CD4-positive, alpha-beta T cell treated with Interleukin-4 for 4 hours (primary cell): ENCODE measurements at places on chromosomes 12 and 14.
A peak's percentile ranks its signal among the peaks of the same experiment; 100 is the strongest.

- DNase-seq: no peak
These were observed 1170.7 kb downstream of the FSCB start for GRCh38 chr14:43336351-43336750.

DNA sequence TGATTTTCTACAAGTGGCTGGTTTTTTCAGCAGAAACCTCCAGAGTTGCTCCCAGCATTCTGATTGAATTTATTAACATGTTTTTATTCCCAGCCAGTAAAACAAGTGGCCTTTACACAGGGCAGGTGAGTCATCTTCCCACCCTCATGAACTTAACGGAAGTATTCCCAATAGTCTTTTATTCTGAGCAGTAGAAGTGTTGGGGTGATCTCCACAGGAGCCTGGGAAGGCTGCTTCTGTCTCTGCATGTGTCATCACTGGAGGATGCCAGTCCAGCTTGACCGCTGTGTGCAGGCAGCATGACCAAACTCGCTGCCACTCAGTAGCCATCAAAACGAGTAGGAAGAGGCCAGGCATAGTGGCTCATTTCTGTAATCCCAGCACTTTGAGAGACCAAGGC is 13.4 kb upstream of the DNAH10 start:
- no peak for DNase-seq

DNA sequence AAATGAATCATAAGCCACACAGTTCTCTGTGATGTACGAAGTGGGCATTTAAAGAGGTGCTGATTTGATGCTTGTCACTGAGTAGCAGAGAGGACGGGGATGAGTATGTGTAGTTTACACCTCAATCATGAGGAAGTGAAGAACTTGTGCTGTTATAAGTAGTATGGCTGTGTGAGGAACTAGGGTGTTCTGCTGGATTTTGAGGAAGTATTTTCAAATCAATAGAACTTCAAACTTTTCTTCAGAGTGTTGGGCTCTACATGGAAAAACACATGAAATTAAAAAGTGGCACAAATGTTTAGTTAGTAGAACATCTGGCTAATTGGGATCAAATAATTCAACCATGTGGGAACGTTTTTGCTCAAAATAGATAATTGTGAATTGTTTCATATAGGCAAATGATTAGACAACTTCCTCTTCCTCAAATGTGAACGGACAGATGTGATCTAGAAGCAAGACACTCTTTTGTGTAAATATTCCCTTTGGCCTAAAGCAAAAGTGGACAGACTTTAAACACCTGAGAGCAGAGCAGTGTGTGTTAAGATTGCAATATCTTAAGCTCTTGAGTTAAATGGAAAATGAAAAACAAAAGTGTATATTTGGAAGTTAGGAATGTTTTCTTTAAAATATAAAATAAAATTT is 168.5 kb downstream of the NAV3 start:
- DNase-seq: no peak

GRCh38 chr14:57018065-57018464 is 207.8 kb upstream of the OTX2 start:
- no peak for DNase-seq

DNA sequence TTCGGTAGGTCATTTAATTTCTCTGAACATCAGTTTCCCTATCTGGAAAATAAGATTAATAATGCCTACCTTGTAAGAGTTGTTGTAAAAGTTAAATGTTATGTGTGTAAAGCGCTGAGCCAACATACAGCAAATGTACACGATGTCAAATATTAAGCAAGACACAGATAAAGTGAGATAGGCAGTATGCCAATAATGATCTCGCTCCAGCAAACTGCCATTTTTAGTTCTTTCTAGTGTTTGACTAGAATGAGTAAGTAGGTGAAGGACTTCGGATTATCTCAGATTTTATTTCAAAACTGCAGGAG is 840 bp downstream of the DHRS7 start:
- DNase-seq: no peak

DNA sequence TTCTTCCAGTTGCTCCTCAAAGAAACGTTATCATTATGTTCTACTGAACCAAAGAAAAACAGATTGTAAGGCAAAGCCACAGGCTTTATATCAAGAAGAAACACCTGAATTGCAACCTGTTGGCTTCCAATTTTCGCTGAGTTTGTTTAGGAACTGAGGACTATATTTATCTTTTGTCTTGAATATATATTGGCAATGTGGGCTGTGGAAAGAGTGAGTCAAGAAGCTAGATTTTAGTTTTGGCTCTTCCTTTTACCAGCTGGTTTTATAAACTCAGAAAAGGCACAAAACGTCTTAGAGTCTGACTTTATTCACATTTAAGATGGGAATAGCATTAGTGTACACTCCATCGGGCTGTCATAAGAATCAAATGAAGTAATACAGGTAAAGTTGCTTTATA is 10.4 kb upstream of the PTHLH start:
- no peak for DNase-seq

DNA sequence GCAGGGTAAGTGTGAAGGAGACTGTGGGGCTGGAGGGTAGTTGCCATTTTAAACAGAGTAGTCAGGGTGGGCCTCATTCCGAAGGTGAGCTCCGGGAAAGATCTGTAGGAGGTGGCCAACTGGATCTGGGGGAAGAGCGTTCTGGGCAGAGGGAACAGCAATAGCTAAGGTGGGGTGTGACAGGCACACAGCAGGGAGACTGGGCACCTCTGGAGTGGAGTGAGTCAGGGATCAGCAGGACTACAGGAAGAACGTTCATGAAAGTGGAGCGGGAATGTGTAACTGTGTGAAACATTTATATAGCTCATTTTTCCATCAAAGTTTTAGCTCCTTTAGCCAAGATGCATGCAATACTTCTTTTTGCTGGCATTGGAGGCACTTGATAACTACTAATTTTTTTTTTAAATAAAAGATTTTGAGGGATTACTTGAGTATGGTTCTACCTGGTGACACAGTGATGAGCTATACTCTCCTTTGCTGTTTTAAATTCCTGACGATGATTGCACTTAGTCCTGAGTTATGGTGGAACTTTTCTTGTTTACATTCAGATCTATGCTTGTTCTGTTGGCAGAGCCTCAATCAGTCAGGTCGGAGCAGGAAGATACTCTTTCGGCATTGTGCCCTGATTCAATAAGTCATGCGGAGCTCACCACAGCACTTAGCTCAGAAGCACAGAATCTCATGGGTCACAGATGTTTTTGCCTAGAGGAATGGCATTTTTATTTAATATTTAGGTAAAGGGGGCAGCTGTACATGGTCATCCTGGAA is 106.4 kb downstream of the WIF1 start:
- no peak for DNase-seq

DNA sequence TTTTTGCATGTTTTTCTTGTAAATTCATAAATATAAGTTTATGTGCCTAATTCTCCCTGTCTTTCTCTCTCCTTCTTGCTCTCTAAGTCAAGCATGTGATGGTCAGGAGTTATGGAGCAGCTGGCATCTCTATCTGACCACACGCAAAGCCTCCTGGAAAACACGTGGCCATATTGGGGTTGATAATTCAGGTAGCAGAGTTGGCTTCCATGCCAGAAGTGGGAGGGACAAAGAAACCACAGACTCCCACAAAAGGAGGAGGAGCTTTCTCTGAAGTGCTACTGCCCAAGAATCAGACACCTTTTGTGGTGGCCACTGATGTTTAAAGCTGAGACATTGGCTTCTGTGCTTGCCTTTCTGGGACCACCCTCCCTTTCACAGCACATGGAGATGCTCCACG is 517.6 kb upstream of the TMEM132C start:
- no peak for DNase-seq

- peak; percentile 27 for DNase-seq
These were observed 1211.4 kb downstream of the VRK1 start for GRCh38 chr14:98008381-98009113.

DNA sequence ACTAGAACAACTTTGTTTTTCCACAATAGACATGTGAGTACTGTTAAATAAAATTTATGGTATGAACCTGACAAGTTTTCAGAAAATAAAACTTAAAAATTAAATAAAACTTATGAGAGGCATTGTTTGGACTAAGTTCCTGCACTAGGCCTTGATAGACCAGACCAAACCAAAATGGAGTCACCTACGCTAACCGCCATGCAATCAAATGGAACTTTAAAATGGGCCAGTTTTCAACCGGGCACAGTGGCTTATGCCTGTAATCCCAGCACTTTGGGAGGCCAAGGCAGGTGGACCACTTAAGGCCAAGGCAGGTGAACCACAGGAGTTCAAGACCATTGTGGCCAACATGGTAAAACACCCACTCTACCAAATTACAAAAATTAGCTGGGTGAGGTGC is 5.1 kb upstream of the RFC5 start:
- DNase-seq: no peak

- DNase-seq: no peak
These were observed 28.6 kb downstream of the AMN start for GRCh38 chr14:102951034-102951433.

GRCh38 chr12:111412830-111413441 is 7.2 kb downstream of the SH2B3 start:
- no peak for DNase-seq

DNA sequence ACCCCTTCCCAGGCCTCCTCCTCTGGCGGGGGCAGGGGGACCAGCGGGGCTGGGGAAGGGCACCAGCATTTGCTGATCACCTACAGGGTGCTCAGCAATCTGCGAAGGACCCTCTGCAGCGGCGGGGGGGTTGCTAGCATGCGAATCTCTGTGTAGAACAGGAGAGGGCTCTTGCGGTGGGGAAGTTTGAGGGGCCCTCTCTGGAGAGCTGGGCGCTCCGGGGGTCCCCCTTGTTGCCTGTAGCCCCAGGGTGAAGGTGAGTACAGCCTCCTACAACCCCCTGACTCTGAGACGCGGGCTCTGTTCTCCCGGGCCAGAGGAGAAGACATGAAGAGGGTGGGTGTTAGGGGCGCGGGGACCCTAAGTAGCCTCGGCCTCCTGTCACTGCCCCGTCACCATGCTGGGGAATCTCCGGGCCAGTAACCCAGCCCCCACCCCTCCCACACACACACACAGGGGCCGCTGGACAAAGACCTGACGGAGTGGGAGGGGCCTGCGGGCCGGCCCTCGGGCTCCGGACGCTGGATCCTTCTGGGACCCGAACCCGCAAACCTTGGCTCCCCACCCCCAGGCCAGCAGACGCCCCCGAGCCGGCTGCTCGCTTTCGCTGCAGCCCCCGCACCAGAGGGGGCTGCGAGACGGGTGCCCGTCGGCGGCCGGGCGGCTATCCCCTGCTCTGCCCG is 734 bp downstream of the FIGNL2 start:
- DNase-seq: no peak

DNA sequence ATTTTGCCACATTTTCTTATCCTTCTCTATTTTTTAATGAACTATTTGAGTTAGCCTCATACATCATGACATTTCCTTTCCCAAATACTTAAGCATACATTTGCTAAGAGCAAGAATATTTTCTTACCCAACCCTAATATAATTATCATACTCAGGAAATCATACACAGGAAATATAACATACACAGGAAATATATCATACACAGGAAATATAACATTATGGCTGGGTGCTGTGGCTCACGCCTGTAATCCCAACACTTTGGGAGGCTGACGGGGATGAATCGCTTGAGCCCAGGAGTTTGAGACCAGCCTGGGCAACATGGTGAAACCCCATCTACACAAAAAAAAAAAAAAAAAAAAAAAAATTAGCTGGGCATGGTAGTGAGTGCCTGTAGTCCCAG is 4.9 kb downstream of the NCKAP1L start:
- peak; percentile 8 for DNase-seq

GRCh38 chr12:51528852-51529650 is 62.0 kb upstream of the SCN8A start:
- DNase-seq: no peak

DNA sequence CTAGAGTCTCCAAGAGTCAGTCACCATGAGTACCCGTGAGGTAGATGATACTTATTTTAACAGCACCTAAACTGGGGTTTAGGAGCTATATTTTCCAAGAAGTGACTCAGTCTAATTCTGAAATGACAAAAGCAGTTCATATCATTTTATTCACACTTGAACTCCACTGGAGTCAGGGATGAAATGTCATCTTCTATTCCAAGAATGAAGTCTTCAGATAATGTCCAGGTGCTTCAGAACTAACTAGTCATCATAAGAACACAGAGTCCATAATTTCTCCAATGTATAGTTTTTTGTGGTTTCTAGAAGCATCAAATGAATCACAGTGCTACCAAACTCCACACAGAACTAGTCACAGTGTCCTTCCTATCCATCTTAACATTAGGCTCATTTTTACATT is 13.3 kb downstream of the DNM1L start:
- DNase-seq: no peak

DNA sequence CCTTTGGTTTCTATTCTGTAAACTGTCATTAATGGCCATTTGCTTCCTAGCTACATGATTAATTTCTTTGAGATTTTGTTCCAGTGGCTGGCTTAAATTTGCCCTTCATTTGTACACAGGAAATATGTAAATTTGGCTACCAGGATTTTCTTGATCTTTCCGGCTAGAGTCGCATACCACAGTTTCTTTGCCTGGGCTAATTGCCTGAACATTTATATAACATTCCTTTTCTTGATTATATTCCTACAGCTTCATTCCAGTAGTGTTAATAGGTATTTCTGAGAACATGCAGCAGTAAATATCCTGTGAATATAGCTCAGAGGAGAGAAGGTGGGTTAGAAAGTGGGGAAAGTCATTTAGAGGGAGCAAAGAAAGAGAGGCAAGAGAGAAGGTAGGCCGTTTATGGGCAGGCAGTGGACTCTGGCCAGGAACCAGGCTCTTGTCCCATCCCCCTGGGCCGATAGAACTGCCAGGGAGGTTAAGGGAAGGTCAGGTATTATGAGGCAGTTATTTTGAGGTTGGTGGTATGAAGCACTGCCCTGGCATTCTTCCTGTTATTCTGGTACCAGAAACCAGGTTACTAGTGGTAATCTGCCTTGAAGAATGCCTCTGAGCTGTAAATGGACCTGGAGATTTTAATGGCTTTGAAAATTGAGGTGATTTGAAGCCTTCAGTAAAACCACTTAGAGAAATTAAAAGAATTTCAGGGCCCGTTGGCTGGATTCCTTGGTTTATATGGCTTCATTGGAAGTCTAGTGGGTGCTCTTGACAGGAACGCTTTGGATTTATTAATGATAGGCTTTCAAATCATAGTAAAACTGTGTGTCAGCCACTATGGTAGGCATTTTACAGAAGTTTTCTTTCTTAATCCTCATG is 4.4 kb downstream of the RNF10 start:
- DNase-seq: no peak

GRCh38 chr14:90805662-90806540 is 10.3 kb downstream of the TTC7B start:
- no peak for DNase-seq

GRCh38 chr14:23297096-23297495 is 5.6 kb downstream of the PPP1R3E start:
- DNase-seq: no peak

DNA sequence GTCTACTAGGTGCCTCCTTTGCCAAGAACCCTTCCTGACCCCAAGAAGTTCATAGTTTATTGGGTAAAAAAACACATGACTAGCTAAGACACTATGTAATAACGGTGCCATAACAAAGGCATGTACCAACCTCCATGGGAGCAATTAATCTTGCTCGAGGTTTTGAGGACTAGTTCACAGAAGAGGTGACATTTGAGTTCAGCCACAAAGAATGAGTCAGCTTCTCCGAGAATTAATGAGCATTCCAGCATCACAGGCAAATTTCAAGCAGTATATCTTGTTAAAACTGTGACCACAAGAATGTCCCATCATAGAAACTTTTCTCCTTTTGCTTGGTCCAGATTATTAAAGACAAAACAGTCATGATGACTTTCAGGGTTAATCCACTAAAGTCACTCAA is 113.0 kb upstream of the RAP1B start:
- peak; percentile 44 for DNase-seq

GRCh38 chr12:5785601-5786000 is 159.5 kb downstream of the ANO2 start:
- no peak for DNase-seq
